ENCODE measurements at places on chromosomes 11 and 22.

- DNase-seq = peak; percentile 5
These were observed 524 bp upstream of the SLC1A2 start for GRCh38 chr11:35419830-35420333.

DNA sequence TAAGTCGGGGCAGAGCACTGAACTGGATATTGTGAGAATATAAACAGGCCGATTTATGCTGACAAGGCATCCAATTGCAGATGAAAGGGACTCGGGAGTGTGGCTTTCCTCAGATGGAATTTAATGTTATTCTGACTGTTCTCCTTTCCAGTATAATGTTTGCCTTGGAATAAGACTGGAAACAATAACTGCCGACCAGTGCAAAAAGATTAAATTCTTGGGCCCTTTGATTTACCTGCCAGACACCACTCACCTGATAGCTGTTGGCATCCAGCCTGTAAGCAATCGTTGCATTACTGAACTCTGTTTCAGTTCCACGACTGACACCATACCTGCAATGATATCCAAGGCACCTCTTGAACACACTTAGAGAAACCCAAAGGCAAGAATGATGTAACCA, 10.9 kb downstream of the NUP160 start:
- DNase-seq = no peak

DNA sequence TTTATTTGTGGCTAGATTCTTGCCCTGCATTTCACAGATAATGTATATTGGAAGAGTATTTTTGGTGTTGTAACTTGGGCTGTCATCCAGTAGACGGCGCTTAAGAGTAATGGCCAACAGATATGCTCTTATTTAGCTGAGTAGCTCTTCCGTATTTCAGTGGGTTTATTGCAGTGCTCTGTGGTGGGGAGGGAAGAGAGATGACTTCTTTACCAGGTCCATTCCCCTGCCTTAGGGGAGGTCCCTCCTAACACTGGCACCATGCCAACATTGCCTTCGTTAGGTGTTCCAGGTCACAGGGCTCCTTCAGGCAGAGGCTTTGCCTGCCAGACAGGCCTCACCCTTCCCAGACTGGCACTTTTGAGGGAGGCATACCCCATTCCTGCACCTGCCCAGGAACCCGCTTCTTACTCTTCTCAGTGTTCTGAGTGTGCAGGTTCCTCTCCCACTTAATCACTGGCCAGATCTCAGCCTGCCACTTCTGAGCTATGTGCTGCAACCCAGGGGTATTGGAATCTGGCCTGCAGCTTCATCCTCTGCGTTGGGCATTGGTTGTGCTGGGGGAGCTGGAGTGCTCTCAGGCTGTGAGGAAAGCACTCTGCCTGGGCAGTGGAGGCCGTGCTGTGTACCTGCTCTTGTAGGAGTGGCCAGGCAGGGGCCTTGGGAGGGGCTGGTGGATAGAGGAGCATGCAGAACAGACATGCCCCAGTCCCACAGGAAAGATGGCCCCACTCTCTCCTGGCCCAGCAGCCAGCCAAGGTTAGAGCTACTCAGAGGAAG, 29.4 kb upstream of the SLN start:
- DNase-seq = no peak

DNA sequence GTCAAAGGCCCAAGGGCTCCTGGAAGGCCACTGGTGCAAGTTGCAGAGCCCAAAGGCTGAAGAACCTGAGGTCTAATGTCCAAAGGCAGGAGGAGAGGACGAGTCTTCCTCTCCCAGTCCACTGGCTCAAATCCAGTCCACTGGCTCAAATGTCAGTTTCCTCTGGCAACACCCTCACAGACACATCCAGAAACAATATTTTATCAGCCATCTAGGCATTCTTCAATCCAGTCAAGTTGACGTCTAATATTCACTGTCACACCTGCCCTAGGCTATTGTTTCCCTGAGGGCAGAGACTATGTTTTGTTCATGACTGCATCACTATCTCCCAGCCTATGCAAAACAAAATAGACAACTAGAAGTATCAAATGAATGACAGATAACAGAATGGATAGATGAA, 148.1 kb downstream of the SPON1 start:
- no peak for DNase-seq

GRCh38 chr11:10387206-10388083, 67.6 kb upstream of the AMPD3 start:
- DNase-seq = peak; percentile 95

DNA sequence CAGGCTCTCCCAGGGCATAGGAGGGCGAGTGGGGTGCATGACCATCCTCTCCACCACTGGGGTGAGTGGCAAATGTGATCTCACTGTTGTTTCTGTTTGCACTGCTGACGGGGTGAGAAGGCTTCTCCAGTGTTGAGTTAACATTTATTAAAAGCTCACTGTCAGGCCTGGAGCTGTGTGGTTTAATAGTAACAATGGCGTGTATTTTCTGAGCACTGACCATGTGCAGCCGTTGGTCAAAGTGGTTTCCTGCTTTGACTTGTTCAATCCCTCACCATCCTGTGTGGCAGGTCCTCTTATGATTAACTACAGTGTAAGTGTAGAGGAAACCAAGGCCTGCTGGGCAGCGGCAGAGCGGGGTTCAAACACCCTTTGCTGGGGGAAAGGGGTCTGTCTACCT, 4.4 kb downstream of the A4GALT start:
- DNase-seq = no peak

DNA sequence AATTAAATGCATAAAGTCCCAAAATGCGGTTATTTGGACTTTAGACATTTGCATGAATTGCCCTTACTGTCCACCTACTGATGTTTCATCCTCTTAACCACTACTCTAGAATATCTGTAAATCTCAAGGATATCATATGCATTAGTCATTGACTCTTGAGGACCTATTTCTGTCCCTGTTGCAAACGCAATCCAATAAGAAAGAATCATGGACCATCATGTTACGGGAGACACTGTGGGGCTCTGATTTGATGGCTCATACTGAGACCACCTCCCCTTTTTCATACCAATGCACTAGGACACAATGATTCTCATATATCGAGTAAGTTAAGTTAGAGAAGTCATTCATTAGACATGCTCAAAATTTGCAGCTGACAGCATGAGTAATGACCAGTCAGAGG, 14.4 kb downstream of the POU2AF2 start:
- DNase-seq = peak; percentile 56

DNA sequence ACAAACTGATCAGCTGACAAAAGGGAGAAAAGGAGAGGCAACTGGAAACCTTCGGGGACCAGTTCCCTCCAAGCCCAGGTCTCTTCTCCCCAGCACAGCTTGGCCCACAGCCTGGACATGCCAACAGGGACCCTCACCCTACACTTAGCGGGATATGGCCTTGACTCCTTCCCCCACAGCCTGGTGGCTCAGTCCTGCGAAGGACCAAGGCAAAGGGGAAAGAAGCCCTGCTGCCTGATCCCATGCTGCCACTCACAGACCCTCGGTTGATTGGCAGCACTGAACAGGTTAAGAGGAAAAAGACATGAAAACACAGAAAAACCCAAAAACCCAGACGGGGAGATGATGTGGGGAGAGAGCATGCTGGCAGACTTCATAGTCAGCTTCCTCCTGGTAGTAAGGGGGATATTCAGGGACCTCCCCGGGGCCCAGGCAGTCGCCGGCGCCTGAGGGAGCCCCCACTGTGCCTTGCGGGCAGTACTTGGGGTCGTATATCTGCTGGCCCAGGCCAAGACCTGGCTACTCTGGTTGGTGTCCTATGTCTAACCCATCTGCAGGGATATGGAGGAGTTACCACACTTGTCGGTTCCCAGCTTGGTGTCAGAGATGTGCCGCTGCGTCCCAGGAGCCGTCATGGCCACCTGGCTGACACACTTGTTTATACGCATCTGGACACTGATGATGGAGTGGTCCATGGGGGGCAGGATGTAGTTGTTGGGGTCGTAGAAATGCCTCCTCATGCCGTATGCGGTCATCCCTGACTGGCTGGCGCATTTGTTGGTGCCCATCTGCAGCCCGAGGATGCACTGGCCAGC, 34.2 kb upstream of the HORMAD2 start:
- DNase-seq = no peak

Measured in fibroblast of upper back skin (primary cell).